ENCODE measurements at places on chromosomes 16 and 17. TPM values are rescaled to one million over a fixed set of nuclear protein-coding genes. Genes with fewer than 3 reads are reported as not detected.

GRCh38 chr17:14997290-14997689, 267.8 kb downstream of the PMP22 start:
- no peak for DNase-seq
- no peaks in the 10 kb centered on the region for H3K4me1 ChIP-seq
- no peak overlapping the region for H3K4me3 ChIP-seq

- no peaks in the 10 kb centered on the region for H3K36me3 ChIP-seq
- H3K4me1 ChIP-seq, result peaks cover 25% of the 10 kb centered on the region
- DNase-seq, result no peak
Measured at GRCh38 chr17:47652570-47652969, 2.9 kb downstream of the KPNB1 start.

GAS2L2 gene
- not detected for total RNA-seq

DNA sequence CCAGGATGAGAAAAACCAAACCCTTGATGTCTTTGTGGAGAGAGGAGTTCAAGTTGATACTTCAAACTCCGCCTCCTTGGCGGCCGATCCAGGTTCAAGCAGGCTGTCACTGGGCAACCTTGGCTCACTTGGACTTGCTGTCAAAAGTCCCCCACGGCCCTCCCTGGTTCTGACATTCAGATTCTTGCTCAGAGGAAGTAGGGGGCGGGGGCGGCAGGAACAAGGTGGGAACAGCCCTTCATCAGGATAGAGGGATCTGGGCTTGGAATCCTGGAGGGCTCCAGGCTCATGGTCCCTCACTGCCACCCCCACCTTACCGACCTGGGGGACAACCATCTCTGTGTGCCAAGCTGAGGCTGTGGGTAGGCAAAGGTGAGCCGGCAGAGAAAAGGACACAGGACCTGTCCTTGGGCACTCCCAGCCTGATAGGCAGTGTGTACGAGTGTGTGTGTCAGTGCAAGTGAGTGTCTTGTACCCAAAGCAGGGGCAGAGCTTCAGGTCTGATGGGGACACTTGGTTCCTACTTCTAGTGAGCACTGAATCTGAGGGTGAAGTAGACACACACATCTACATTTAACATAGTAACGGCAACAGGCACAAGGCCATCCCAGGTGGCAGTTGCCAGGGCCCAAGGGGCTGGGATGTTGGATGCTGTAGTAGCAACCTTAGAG, 6.6 kb upstream of the TSPOAP1 start:
- peak overlapping the region; percentile 5 for H3K4me3 ChIP-seq
- DNase-seq, result no peak
- peak overlapping the region; percentile 96 for H3K27ac ChIP-seq
- no peaks in the 10 kb centered on the region for H3K36me3 ChIP-seq

TANGO6 gene
- total RNA-seq, result 55.4 TPM

Measured in transverse colon (tissue), 4 donors.